Activated CD4-positive, alpha-beta T cell treated with anti-CD3 and anti-CD28 coated beads for 4 hours (primary cell): ENCODE measurements at places on chromosomes 1 and 21.

- DNase-seq = no peak
Measured at GRCh38 chr1:42739753-42740700, at the start of gene CLDN19. TSS of gene CLDN19 (minus strand) at chr1:42740236. CDS start at chr1:42740063, 173 bp downstream.

DNA sequence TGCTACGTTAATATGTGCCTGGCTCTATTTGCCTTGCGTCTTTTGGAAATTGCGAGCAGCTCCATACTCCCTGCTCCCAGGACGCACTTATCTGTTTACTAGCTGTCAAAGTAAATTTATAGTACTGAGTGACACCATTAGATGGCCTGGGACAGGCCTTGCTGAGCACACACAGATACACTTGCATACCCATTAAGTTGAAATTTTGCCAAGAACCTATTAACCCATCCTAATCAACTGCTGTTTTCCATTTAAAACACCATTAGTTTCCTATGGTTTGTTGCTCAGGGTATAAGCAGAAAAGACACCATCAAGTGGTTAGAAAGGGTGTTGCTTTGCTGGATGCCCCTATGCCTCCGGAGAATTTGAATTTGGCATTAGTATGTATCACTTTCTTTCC is 187.3 kb downstream of the SLC44A5 start:
- DNase-seq = no peak

GRCh38 chr1:48744032-48744431 is 32.7 kb downstream of the BEND5 start:
- DNase-seq = no peak

DNA sequence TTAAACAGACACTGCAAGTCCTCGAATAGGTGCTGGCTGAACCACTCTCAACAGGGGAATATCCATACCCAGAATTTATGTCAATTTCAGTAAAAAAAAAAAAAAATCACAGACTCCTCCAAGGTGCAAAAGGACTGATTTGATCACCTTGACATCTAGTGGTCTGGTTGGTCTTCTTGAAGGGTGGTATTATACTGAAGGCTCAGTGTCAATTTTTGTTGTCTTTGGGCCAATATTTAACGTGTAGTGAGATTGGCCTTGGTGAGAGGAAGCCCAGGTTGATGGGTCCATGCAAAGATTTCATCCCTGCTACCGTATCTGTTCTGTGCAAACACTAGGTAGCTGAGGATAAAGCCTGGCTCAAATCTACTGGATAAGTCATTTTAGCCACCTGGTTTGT is 4.0 kb upstream of the GBP5 start:
- no peak for DNase-seq

DNA sequence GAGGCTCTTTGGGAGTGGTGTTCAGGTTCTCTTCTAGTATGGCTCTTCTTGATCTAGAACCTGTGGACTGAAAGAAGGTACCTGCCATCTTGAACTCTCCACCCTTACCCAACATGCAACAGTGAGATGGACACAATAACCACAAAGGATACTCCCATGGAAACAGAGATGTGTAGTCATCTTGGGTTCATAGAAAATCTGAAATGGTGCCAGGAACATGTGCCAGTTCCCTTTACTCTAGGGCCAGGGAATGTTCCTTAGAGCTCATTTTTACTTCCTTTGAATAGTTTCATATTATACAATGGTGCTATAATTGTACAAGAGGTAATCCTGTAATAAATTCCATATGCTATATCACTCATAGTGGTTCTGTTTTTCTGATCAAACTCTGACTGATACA is 13.2 kb upstream of the SCYL3 start:
- no peak for DNase-seq
